Smooth muscle cell of trachea (primary cell): ENCODE measurements at places on chromosomes 2 and 18. TPM values are rescaled to one million over a fixed set of nuclear protein-coding genes. Genes with fewer than 3 reads are reported as not detected.

The SERPINE2 gene
- 62.5 and 275 TPM in 2 replicates for total RNA-seq

The LONRF2 gene
- under 0.01 TPM in 2 replicates for total RNA-seq

The CWC22 gene
- 20.3 and 27.5 TPM in 2 replicates for total RNA-seq

The RAD51AP2 gene
- total RNA-seq, result not detected in 2 replicates

The TCF23 gene
- total RNA-seq, result not detected in 2 replicates
